Activated CD8-positive, alpha-beta memory T cell treated with anti-CD3 and anti-CD28 coated beads, Interleukin-2, amount 10 ng/mL, durations not matched to agents 7 days and 5 days (primary cell): ENCODE measurements at places on chromosomes 2 and 18. TPM values are rescaled to one million over a fixed set of nuclear protein-coding genes. Genes with fewer than 3 reads are reported as not detected.

The SCN1A gene
- not detected for total RNA-seq

The RNF125 gene
- total RNA-seq, result 31.9 TPM

The UPP2 gene
- not detected for total RNA-seq

The MC2R gene
- not detected for total RNA-seq

The CD8B2 gene
- 7.0 TPM for total RNA-seq

The CD8B gene
- total RNA-seq, result 396 TPM

The GDF7 gene
- total RNA-seq, result not detected
